LHCN-M2 (cell line): ENCODE measurements at places on chromosomes 6 and 20.
A peak's percentile ranks its signal among the peaks of the same experiment; 100 is the strongest.

GRCh38 chr20:29876911-29877285 is 1380.6 kb upstream of the DEFB115 start:
- DNase-seq: no peak

DNA sequence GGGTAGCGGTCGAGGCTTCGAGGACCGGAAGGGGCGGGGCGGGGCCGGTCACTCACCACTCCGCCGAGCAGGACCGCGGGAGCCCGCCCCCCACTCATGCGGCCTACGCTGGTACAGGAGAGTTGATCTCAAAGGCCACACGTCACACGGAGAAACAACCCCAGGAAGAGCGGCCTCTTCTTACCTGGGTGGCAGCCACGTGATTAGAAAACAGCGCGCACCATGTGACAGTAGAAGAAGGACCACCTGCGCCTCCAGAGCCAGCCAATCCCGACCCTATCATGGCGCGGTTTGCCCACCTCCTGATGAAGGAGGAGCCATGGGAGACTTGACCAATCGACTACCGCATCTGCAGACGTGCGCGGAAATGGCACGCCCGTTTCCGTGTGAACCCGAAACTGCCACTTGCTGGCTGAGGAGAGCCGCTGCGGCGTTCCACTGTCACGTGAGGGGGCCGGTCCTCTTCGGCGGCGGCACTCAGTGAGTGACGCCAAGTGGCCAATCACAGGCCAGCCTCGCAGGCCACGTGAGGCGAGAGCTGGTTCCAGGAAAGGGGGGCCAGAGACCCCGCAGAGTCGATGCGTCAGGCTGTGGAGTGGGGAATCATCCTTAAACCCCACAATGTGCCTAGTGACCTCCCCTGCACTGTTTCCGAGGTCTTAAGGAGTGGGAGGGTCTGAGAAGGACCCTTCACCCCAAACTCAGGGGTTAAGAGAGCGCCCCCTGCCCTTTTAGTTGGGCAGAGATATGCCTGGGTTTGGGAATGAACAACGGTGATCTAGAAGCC is at the start of gene CUTA:
TSS of gene CUTA (minus strand) at position 205 of the 787 bp plus-strand sequence. CDS start at position 98, 107 bp downstream.
- DNase-seq: peak; percentile 100

GRCh38 chr6:111294374-111294967 is 188.5 kb downstream of the REV3L start:
- no peak for DNase-seq

DNA sequence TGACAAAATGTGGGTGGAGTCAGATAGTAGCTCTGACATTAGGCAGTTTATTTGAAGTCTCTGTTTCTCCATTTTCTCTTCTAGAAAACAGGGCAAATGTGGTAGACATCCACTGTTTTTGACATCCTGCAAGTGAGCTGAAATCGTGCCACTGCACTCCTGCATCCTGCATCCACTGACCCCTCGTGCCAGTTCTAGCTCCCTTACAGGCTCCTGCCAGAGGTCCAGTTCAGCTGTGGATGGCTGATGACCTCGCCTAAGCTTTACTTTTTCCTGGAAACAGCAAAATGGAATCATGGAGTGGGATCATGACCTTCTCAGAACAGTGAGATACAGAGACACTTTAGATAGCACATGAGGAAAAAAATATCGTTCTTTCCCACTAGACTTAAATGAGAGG is 58.5 kb downstream of the TULP4 start:
- no peak for DNase-seq

DNA sequence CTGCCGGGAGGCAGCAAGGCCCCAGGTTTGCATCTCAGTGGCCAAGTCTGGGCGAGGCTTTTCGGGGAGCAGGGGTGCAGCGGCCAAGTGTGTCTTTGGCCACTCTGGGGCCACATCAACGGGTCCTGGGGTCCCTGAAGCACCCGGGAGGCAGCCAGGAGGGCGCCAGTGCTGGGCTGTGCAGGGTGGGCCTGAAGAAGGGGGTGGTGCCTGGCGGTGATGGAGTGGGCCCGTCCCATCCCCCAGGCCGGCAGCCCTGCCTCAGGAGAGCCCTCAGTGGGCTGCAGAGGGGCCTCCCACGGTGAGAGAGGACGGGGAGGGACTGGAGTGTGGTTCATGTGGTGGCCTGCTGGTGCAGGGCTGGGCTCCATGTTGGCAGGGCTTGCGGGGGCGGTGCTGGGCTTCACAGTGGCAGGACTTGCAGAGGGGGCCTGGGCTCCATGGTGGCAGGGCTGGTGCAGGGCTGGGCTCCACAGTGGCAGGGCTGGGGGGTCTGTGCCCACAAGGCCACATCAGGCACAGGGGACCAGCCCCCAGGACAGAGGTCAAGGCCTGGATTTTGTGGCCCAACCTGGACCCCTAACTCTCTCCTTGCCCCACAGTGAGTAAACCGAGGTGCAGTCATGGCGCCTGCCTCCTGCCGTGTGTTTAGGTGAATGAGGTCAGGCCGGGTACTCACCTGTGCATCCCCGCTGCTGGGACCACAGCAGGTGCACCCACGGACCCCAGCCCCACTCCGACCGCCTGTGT is 10.5 kb upstream of the BHLHE23 start:
- DNase-seq: no peak

DNA sequence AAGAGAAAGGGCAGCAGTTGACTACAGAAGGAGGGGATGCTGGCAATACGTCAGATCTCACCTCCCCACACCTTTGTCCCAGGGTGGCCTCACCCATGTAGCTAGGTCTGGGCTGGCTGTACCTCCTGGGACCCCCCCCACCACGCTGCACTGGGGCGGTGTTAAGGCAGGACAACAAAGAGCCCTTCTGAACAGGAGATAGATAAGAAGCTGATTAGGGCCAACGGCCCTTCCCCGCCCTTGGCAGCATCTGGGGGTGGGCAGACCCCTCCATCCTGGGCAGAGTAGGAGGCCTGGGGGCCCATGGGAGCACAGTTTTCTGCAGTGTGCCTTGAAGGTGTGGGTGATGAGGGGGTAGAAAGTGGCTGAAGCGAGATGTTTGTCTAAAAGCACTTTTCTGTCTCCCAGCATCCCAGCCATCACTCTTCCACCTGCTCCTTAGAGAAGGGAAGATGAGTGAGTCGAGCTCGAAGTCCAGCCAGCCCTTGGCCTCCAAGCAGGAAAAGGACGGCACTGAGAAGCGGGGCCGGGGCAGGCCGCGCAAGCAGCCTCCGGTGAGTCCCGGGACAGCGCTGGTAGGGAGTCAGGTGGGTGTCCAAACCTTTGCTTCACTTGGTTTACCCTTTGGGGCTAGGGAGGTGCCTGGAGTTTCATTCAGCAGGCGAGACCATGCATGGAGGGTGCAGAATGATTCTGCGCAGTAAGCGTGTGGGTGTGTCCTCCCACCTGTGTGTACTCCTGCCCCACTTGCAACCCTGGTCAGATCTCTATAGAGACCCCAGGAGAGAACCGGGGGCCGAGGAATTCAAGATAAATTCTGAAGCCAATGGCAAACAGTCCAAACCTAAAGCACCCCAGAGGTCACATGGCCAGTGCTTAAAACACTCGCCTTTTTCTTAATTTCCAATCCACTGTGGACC is 3.9 kb downstream of the HMGA1 start:
- no peak for DNase-seq

DNA sequence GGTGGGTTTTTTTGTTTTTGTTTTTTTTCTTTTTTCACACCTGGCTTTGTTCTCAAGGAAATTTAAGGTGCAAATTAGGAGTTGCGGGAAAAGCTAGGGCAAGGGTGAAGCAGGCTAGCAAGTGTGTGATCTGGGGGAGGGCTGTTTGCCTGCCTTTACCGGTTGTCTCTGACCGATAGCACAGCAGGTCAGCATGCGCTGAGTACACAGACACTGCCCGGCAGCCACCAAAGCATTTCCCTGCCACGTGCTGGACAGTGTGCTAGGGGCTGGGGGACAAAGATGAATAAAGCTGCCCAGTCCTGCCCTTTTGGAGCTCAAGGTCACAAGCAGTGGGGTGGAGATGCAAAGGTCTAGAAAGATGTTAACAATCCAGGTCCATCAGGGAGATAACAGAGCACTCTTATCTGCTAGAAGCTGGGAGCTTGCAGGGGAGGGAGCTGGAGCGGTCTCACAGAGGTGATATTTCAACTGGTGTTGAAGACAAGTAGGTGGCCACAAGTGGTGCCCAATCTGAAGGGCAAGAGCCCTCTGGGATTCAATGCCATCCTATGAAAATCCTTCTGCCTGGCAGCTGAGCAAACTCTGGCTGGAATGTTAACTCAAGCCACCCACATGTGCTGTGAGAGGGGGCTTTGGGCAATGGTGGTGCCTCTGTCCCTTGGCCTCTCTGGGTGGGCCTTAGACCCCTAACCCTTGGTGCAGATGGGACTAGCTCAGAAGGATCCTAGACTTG is 24.5 kb downstream of the TTBK1 start:
- DNase-seq: no peak
